ENCODE measurements at places on chromosomes 4 and X. TPM values are rescaled to one million over a fixed set of nuclear protein-coding genes. Genes with fewer than 3 reads are reported as not detected.

Gene GIMD1
- total RNA-seq = not detected

Gene IL2RG
- total RNA-seq = not detected

Gene SRPK3
- not detected for total RNA-seq

Gene GAGE13
- total RNA-seq = not detected

Gene CXCL3
- total RNA-seq = 0.09 TPM

Gene NRK
- 4.1 TPM for total RNA-seq

Gene MAGEC2
- 0.09 TPM for total RNA-seq

Gene PABPC5
- total RNA-seq = 1.8 TPM

Gene SLC26A1
- total RNA-seq = 0.27 TPM

Gene DNAJB14
- total RNA-seq = 49.1 TPM

Gene FGFR3
- 0.45 TPM for total RNA-seq

Gene CXCL9
- not detected for total RNA-seq

Gene AREG
- 0.54 TPM for total RNA-seq

All from fibroblast of the aortic adventitia (primary cell).